Pulmonary artery endothelial cell (primary cell): ENCODE measurements at places on chromosomes 6 and 20.
A peak's percentile ranks its signal among the peaks of the same experiment; 100 is the strongest.

GRCh38 chr6:49939993-49940498, 23.9 kb downstream of the DEFB114 start:
- no peak for DNase-seq

- no peak for DNase-seq
Measured at GRCh38 chr6:4817551-4817950, 41.3 kb downstream of the CDYL start.

DNA sequence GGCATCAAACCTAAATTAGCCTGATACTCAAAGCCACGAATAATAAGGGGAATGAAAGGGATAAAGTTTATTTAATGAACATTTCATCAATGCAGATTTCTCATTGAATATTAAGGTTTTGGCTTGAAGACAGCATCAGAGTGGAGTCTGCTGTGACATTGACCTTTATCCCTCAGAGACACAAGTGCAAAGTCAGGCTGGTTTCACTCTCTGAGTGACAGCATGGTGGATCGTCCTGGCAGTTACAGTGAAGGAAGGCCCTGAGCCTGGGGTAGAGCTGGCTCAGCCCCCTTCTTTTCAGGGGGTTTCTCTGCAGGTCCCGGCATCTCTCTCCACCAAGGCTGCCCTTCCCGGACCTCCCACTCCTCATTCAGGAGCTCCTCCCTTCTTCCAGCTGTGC, 503.1 kb downstream of the PREX1 start:
- DNase-seq: no peak

- DNase-seq: no peak
Measured at GRCh38 chr6:89239338-89239737, 22.2 kb upstream of the GABRR1 start.

GRCh38 chr20:24646321-24646720, 176.9 kb downstream of the SYNDIG1 start:
- no peak for DNase-seq

DNA sequence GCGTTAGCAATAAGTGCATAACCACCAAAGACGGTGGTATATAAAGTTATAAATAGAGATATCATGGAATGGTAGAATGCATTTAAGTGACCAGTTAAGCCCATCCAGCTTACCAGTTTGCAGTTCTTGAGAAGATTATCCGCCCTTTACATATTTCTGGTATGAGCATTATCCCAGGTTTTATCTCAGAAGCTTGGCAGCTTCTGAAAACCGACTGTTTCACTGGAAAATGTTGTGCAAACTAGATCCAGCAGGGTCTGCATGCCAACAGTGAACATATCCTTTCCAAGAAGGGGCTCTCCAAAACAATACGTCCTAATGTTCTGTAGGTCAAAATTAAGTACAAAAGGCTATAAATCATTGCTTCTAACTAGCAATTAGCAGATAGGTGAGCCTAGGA, 29.5 kb upstream of the SHLD1 start:
- DNase-seq: no peak

GRCh38 chr6:90218959-90219208, 77.8 kb downstream of the BACH2 start:
- no peak for DNase-seq

- no peak for DNase-seq
Measured at GRCh38 chr6:139722530-139722929, 348.1 kb upstream of the CITED2 start.

GRCh38 chr6:138541823-138542481, 42.7 kb upstream of the NHSL1 start:
- no peak for DNase-seq

DNA sequence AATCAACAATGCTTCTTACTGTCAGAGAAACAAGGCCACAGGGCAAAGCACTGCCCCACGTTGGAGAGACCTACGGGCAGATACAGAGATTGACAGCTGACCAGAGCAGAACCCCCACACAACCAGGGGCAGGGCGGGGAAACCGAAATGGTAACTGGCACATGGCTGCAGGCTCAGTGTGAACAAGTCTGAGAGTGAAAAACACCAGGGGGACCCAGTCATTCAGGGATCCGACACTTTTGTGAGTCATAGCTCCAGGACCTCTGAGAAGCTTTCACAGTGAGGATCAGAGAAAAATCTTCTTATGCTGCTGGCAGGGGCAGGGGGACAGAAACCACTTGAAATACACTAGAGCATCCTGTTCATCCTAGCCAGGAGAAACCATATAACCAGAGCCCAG, 254.2 kb downstream of the C6orf118 start:
- DNase-seq: no peak

- DNase-seq: no peak
Measured at GRCh38 chr6:30325150-30325872, 1.4 kb upstream of the TRIM39 start.

- no peak for DNase-seq
Measured at GRCh38 chr20:62736026-62736406, 27.4 kb downstream of the NTSR1 start.

GRCh38 chr6:147341486-147341885, 137.3 kb downstream of the STXBP5 start:
- no peak for DNase-seq

DNA sequence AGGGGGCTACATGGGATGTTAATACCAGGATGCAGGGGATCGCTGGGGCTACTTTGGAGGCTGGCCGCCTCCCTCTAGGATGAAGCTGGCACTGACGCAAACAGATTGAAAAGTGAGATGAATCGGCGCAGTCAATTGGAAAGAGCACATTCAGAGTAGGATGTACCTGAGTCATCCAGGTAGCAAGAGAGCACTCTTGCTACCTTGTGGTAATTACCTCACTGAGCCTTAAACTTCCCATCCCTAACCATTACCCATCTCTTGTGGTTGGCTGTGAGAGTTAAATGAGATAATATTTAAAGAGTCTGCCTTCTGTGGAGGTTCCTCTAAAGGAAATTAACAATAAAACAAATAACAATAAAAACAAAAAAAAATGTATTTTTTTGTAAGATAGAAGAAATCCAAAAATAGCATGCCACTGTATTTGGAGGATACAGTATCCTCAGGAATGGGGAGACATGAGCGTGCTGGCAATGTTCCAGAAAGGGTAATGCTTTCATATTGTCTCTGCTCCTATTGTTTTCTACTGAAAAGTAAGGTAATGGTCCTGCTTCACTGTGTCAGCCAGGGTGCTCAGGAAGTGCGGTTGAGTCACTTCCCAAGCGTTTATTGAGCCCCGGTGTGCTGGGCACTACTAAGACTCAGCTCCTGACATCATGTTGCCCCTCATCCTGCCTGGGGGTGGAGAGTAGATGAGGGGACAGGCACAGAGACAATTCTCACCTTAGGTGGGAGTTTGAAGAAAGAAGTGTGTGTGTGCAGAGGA, 301.1 kb downstream of the EYA4 start:
- peak; percentile 2 for DNase-seq

- DNase-seq: peak; percentile 52
Measured at GRCh38 chr6:35919827-35920751, 809 bp downstream of the SRPK1 start.
